ENCODE measurements at places on chromosomes 6 and 20. TPM values are rescaled to one million over a fixed set of nuclear protein-coding genes. Genes with fewer than 3 reads are reported as not detected.
A peak's percentile ranks its signal among the peaks of the same experiment; 100 is the strongest.

DNA sequence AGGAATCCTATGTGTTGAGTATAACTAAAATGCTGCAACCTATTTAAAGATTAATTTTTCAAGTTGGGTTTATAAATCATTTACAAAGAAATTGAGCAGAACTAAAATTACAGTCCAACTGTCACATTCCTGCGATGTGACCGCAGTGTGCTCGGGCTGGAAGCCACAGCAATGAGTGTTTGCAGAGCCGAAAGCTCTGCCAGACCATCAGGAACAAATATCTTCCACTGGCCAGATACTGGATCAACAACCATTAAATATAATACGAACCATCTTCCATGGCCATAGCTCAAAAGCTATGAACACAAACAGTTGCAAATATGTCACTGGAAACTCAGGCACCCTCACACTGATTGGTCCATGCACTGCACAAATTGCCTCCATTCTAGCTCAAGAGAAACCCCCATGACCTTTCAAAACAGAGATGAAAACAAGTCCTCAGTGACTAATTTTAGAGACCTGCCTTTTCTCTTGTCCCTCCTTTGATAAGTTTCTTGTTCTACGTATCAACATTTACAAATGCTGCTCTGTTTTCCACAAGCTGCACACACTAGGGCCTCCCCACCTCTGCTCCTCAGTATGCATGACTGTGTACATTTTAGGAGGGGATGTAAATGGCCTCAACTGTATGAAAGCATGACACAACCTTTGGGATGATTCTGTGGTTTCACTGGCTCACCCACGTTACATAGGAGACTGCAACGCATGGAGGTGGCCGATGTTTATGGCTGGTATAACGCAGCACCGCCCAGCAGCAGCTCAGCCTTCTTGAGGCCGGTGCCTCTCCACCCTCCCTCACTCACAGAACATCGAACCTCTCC lies 171.7 kb downstream of the WDR27 start:
- DNase-seq = no peak

GRCh38 chr6:42304053-42304712 lies 86.5 kb upstream of the MRPS10 start:
- no peak for DNase-seq

DNA sequence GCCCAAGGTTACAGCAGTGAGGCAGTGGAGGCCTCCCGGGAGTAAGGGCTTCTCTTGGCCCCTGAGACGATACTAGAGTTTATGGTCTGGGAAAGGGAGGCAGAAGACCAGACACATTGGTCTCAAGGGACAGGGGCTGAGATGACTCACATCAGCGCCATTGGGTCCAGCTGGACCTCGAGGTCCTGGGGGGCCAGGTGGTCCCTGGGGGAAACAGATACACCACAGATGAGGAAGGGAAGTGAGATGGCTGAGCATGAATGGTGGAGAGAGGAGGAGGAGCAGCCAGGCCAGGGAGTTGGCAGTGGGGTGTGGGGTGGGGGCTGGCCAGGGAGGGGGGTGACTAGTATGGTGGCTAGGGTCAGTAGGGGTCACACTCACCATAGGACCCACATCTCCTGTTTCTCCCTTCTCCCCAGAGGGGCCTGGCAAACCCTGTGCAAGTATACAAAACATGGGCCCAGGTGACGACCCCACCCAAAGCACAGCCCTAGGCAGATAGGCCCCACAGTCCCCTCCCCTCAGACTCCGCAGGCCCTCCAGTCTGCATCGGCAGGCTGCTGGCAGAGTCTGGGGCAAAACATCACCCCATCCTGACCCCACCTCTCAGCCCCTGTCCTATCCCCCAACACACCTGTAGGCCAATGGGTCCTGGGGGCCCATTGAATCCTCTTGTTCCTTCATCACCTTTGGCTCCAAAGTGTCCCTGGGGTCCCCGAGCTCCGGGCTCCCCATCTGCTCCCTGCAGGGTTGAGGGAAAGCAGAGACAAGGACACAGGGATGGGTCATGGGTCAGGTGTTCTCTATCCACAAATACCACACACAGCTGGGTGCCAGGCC lies 21.9 kb downstream of the COL11A2 start:
- no peak for DNase-seq

- DNase-seq = no peak
These were observed 272.5 kb downstream of the BTBD9 start for GRCh38 chr6:38367231-38367630.

GRCh38 chr20:38489181-38489580 lies 16.5 kb downstream of the RALGAPB start:
- DNase-seq = no peak

DNA sequence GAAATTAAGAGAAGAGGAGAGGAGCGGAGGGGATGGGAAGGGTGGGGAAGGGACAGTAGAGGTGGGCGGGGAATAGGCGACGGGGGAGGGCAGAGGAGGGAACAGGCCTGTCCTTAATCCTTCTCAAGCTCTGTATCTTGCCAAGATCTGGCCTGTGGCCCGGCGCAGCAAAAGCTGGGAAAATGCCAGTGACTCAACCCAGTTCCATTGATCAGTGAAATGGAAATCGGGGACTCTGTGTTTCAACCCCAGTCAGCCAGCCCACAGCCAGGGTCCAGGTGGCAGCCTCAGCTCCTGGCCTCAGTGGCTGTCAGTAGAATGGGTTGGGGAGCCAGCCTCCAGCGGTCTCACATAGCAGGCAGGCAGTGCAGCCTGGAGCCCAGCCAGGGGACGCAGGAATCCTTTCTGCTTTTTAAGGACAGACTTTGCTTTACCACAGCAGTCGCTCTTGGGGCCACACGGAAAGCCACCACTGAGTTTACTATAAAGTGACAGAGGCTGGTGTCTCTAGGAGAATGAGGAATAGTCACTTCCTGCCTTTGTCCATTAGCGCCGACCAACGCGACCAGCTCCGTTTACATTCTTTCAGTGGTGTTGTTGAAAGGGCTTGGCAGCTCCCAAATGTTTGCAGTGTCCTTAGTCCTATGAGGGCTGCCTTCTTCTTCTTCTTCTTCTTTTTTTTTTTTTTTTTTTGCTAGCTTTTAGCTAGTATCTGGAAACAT lies 128.0 kb downstream of the RIN2 start:
- peak; percentile 84 for DNase-seq

KCNQ2 gene
- not detected for total RNA-seq

FNDC1 gene
- not detected for total RNA-seq

DNA sequence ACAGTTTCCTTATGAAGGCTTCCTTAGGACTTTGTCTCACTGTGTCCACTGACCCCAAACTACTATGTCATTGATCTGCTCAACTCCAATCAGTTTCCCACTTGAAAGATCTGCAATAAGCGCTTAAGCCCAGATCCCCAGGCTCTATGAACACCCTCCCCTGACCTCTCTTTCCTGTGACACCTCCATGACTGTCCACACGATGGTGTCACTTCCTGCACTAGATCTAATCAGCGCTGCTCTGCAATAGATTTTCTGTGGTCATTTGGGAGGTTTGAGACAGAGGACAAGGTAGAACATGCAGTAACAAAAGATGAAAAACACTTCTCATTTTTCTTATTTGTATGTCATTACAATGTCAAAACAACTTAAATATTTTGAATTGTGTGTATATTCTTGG lies 304.6 kb upstream of the AGPAT4 start:
- no peak for DNase-seq

- no peak for DNase-seq
These were observed 30.4 kb downstream of the RALY start for GRCh38 chr20:34023937-34024722.

DNA sequence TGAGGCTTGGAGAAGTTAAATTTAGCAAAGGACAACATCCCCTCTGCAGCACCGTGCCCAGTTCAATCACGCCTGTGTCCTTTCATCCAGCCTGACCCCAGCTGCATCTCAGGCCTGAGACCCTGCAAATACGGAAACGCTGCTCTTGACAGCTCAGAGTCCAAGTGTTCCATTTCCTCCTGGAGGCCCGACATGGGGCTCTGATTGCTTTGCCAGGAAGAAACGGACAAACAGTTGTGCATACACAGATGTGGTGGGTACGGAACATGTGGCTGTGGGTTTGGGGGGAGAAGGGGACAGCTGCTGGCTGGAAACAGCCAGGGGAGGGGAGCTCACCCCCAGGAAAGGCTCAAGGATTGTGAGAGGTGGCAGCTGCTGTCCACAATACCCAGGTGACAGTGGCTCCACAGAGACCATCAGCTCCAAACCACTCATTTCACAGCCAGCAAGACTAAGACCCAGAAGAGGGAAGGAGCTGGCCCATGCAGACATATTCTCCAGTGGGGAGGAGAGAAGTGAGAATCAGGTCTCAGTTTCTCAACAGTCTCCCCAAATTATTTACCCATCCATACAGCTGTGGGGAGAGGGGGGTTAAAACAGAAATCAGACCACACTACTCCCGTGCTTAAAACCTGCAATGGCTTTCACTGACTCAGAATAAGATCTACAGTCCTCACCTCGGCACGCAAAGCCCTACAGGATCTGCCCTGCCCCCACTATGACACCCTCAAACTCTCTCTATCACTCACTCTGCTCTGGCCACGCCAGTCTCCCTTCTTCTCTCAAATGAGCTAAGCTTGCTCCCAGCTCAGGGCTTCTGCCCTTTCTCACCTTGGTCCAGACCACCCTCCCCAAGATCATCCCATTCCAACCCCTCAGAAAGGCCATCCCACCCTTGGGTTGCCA lies 89.1 kb downstream of the PREX1 start:
- DNase-seq = peak; percentile 49

DNA sequence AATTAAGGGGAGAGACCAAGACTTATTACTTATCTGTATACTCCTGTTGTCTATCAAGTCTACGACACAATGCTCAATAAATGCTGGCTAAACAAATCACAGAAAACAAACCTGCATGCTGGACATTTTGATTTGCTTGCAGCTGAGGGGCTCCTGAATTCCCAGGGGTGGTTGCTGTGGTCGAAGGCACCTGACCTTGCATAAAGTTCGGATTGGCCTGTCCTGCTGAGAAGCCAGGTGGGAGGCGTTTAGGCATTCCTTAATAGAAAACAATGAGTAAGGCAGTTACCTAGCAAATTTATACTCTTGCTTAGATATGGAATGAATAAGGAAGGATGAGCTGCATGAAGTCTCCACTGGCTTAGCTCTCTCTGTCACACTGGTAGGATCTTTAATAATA lies 50.5 kb downstream of the TP53INP2 start:
- no peak for DNase-seq

DNA sequence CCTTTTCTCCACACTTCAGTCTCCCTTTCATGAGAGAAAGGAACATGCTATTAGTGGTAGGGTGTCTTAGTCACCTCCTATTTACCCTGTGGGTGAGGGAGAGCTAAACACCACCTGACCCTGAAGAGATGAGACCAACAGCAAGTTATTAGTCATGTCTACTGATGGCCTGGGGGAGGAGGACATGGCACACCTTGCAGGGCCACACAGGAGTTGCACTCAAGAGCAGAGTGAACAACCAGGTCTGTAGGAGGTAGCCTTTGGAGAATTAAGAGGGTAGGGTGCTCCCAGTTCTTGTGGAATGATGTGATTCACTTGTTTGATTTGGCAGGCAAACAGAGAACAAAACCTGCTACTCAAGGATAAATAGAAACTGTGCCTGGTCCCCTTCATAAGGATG lies 82.7 kb upstream of the FABP7 start:
- peak; percentile 5 for DNase-seq

- no peak for DNase-seq
These were observed 63.8 kb downstream of the NPEPL1 start for GRCh38 chr20:58756450-58756775.

DNA sequence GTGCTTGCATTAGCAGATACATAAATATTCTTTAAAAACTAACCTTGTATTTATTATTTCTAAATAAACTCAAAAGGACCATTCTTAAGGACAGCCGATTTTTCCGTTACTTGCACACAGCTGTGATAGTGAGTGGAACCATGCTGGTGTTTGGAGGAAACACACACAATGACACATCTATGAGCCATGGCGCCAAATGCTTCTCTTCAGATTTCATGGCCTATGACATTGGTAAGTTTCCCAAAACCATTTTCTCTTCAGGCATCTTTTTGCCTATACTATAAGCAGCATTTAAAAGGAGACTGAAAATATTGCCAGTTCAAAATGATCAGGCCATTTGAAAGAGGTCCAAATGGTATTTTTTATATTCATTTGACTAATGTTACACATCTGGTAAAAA lies 92.3 kb downstream of the ATRN start:
- no peak for DNase-seq

GRCh38 chr6:108757357-108757756 lies 90.9 kb upstream of the ARMC2 start:
- DNase-seq = no peak
